ENCODE measurements at places on chromosomes 3 and 15. TPM values are rescaled to one million over a fixed set of nuclear protein-coding genes. Genes with fewer than 3 reads are reported as not detected.

DNA sequence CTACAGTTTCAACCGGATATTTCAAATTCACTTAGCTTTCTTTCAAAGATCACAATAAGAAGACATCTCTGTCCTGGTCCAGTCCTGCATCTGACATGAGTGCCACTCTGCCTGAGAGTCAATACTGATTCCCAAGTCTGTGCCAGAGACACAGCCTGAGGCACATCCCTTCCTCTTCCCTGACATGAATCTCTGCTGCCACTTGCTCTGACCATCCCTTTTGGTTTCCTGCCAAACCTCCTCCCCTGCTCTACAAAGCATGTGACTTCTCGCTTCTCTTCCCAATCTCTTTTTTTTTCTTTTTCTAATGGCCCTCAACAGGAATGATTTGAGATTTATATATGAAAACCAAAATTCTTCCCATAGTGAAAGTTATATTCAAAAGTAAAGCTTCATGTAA, 117.9 kb downstream of the MECOM start:
- no peak for DNase-seq

ALDH1A2 gene
- total RNA-seq: 0.38 TPM

EFCAB12 gene
- total RNA-seq: 0.21 TPM

SOX2 gene
- total RNA-seq: not detected
